ENCODE measurements at places on chromosomes 7 and 10.

DNA sequence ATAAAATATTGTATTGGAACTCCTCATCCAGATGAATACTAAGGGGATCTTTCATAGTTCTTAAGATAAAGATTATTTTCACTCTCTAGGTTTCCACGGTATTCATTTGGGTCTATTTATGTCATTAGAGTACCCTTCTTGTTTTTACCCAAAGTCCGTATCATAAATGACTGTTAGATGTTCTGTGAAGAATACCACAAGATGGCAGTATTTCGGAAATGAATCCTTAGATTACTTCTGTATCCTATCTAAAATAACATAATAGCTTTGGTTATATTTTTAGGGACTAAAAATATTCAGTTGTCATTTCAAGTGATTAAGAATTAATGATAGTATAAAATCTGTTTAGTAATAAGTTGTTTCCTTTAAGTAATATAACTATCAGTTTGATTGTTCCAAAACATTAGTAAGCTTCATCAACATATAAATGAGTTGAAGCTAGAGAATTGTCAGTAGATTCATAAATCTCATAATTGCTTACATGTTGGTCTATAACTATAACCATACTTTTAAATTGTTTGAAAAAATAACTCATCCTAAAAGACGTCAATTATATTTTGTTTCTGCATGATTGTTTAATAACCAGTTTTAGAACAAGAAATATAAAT lies 337.5 kb upstream of the KCND2 start:
- no peak for DNase-seq

- no peak for DNase-seq
Observed at GRCh38 chr10:78727728-78728127, 341.0 kb upstream of the ZMIZ1 start.

DNA sequence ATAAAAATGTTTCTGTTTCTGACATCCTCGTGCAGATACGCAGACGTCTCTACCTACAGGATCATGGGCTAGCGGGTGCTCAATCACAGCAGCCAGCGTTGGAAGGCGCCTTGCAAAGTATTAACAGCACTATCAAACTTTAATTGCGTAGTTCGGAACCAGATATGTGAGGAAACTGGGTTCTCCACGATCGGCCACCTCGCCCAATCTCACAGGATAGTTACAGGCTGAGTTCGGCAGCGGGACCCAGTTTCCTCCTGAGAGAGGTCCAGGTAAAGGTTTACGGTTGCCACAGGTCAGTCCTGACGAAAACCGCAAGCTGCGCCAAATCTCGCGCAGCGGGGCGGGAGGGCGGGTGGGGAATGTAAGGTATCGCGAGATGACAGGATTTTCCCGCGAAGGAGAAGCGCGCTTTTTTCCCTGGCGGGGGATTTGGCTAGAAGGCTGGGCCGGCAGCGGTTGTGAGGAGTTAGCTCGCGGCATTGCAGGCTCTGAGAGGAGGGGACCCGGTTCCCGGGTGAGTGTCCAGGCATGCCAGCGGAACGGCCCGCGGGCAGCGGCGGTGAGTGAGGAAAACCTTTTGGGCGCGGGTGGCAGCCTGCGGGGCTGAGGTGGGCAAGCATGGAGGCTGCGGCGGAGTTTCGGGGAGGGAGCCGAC lies at the start of gene HELLS:
TSS of gene HELLS (plus strand) at position 398 of the 658 bp plus-strand sequence. CDS start at position 532, 134 bp downstream.
- DNase-seq: peak; percentile 47

DNA sequence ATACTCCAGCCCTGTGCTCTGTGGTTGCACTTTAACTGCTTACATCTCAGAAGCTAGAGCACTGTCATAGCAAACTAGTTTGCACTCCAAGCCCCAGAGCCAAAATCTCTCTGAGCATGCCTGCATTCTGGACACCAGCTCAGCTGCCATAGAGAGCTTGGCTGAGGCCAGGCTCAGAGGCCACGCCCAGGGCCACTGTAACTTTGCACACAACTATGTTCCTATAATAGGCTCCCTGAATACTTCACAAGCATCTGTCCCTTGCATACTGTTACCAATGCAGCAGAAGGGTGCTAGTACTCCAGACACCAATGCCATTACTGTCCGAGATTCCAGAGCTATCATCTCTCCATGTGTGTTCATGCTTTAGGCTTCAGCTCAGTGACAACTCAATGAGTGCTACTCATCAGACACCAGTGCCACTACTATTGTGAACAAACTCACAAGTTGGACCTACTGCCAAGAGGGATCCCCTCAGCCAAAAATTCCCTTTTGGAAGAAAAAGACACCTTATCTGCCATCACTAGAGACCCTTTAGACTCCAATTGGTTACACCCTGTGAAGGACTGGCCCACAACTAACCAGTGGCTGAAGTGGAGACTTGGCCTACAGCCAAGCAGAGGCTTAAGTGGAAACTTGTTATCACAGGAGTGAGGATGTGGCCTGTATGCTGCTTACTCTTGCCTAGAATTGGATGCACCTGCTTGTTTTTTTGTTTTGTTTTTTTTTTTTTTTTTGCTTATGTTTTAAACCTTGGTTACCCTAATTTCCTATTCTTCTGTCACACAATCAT lies 211.6 kb upstream of the MAGI2 start:
- no peak for DNase-seq

GRCh38 chr7:54933643-54934042 lies 85.2 kb upstream of the EGFR start:
- DNase-seq: no peak

GRCh38 chr7:96708872-96709271 lies 774 bp downstream of the SEM1 start:
- DNase-seq: no peak

DNA sequence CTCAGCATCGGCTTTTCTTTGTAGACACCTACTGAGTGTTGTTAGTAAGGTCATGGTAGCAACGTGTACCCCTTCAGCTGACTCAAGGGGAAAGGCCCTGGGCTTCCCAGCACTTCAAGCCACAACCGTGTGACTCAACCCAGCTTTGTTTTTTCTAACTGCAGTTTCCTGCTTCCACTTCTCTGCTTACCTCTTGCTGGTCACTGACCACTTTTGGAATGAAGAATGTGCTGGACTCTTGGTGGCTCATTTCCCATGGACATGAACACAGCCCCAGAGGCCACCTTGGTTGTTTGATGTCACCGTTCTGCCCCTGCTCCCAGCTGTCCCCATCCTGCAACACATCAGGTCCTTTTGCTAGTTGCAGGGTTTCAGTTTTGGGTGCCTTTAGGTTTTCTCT lies 69.5 kb upstream of the ZNF438 start:
- DNase-seq: no peak

- DNase-seq: no peak
Observed at GRCh38 chr7:138625084-138625848, 75.9 kb downstream of the SVOPL start.

DNA sequence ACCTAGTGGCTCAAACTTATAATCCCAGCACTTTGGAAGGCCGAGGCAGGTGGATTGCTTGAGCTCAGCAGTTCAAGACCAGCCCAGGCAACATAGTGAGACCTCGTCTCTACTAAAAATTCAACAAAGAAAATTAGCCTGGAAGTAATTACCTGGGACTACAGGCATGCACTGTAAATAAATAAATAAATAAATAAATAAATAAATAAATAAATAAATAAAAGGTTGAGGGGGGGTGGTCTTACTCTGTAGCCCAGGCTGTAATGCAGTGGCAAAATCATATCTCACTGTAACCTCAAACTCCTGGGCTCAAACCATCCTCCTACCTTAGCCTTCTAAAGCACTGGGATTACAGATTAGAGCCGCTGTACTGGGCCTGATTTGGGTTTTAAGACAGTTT lies 50.5 kb downstream of the RALA start:
- DNase-seq: no peak

DNA sequence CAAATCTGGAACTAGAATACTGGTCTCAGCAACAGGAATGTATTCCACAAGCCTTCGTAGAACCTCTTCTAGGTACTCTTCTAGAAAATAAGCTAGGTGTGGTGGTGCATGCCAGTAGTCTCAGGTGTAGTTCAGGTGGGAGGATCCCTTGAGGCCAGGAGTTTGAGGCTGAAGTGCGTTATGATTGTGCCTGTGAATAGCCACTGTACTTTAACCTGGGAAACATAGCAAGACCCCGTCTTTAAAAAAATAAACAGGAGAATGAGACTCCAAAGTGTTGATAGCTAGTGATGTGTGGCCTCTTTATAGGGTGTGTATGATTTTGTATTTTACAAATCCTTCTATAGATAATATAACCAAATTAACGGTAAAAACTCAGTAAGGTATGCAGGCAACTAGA lies 1.5 kb upstream of the ZNF775 start:
- no peak for DNase-seq

DNA sequence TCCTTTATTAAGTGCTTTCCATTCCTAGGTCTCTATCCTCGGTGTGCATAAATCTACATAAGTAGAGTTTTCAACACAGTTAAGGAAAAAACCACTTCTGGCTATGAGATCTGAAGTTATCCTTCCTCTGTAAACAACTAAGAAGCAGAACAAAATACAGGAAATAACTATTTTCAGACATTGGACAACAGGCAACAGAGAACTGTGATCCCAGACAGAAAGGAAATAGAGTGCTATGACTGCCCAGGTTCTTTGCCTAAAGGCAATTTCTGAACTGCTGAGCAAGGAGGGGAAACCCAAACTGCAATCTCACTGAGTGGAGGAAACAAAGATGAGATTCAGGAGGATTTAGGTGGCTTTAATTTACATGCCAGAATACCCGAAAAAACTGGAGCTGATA lies 285.4 kb downstream of the SNX13 start:
- no peak for DNase-seq
